ENCODE measurements at places on chromosomes 4 and X.

DNA sequence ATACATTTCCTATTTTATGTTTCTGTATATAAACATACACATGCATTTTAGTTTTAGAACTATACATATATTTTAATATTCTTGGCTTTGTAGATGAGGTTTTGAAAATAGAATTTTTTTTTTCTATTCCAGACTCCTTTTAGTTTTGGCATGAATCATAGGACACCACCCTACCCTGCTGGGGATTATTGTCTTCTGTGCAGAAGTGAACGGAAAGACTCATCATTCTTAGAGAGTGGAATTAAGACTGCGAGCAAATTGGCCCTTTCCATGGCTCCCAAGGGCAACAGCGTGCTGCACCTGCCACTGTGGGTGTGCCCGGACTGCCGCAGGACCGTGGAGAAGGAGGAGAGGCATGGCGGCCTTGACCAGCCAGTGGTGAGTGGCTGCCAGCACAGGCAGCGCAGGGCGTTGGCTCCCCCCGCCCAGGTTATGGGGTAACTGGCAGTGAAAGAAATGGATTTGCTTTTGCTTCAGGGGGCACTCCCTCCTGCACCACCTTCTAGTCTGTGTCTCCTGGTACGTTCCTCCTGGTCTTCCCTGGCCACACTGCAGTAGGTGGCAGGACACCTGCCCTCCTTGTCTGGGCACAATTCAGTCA, 59.6 kb downstream of the FAM193A start:
- DNase-seq = no peak

DNA sequence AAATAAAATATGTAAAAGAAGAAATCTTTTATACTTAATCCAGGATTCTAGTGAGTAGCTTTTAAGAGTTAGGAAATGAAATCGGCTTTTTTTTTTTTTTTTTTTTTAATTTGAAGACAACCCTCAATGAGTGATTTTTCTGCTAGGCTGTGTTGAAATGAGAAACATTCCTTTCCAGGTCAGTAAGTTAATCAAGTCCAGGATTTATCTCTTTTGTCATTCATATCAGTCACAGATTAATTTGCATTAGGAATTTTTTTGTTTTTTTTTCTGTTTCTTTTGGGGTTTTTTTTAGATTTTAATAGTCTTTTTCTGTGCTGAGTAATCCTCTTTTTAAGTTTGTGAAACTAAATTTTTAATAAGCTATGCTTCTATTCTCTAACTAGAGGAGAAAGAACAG, 448.1 kb downstream of the ADGRL3 start:
- no peak for DNase-seq

DNA sequence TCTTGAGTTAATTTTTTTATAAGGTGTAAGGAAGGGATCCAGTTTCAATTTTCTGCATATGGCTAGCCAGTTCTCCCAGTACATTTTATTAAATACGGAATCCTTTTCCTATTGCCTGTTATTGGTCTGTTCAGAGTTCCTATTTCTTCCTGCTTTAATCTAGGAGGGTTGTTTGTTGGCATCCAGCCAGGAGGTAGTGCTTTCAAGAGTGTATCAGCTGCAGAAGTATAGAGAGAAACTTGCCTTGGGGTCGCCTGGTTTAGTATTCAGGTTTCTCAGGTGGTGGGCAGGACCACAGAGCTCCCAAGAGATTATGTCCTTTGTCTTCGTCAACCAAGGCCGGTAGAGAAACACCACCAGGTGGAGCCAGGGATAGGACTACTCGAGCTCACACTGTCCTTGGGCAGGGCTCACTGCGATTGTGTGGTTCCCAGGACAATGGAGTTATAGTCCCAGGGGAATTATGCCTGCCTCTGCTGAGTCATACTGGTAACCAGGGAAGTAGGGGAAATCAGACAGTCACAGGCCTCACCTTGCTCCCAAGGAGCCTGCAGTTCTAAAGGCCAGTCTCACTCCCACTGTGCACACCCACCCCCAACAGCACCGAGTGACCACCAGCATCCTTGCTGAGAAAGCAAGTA, 168.1 kb downstream of the VSIG4 start:
- no peak for DNase-seq

DNA sequence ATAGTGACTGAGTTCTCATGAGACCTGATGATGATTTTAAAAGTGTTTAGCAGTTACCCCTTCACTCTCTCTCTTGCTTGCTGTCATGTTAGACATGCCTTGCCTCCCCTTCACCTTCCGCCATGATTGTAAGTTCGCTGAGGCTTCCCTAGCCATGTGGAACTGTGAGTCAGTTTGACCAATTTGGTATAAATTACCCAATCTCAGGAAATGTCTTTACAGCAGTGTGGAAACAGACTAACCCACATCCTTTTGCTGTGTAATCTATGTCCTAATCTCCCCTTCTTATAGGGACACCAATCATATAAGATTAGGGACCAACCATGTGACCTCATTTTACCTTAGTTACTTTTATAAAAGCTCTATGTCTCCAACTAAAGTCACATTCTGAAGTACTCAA, 677.8 kb downstream of the ADGRL3 start:
- DNase-seq = no peak

- DNase-seq = no peak
Measured at GRCh38 chrX:119072744-119073143, at the start of gene CT47C1. TSS of gene CT47C1 (plus strand) at chrX:119072993. CDS start at chrX:119073226, 233 bp downstream.

DNA sequence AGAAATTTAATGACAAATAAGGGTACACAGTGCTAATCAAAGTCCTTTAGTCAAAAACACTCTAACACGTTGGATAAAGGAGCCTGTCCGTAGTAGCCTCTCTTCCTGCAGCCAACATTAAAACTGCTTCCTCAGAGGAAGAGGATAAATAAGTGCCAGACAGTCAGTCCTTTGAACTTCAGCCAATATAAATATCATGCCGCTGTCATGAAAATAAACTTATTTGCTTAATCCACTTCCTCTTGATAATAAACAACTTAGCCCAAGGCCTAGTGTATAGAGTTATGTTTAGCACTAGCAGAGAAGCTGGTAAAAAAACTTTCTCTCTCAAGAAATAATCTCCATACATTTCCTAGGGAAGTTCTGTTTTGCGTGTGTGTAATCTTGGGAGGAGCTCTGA, 196.7 kb downstream of the HS3ST1 start:
- DNase-seq = no peak

GRCh38 chrX:49165901-49166881, 3.6 kb downstream of the MAGIX start:
- peak; percentile 87 for DNase-seq

- no peak for DNase-seq
Measured at GRCh38 chr4:18209448-18209847, 187.9 kb upstream of the LCORL start.

DNA sequence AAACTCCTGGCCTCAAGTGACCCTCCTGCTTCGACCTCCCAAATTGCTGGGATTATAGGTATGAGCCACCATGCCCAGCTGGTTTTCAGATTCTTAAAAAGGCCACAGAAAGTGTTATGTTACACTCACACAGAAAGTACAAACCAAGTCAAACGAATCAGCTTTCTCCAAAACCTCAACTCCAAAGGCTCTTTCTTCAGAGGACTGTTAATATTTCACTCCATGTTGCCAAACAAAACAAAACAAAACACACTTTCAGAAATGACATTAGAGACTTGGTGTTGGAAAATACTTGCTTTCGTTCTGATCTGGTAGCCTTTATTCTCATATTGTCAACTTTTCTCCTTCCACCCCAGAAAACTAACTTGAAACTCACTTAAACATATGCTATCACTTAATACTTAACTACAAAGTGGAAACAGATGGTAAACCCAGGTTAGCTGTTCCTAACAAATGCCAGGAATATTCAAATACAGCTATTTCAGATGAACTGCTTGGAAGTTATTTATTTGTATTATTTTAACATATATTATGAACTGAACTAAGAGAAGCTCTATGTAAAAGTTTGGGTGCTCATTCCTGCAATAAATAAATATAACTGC, 34.7 kb downstream of the RLIM start:
- no peak for DNase-seq

DNA sequence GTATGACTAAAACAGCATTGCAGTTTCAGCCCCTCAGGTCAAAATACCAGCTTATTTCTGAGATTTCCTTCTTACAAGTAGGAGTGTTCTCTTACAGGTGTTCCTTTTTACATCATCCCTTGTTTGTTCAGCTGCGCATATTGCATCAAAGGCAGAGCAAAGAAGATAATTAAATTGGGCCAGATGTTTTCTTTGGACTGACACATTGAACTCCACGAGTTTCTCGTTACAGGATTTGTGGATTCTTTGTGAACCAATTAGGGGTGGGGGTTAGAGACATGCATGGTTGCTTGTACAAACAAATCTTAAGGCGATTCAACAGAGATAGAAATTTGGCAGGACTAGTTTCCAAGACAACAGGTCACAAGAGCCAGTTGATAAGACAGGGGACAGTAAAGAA, 95.7 kb downstream of the SPANXN4 start:
- DNase-seq = no peak

DNA sequence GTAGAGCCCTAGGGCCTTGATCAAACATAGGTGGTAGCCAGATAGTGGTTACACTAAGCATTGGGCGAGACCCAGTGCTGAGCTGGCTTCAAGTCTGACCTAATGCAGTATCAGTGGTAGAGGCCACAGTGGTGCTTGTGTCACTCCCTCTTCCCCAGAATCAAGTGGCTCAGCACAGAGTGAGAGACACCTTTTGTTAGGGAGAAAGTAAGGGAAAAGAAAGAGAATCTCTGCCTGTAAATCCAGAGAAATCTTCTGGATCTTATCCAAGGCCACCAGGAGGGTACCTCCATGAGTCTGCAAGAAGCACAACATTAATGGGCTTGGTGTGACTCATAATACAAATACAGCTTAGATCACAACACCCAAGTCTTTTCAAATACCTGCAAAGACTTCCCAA, 117.7 kb upstream of the SLC6A14 start:
- DNase-seq = no peak

- DNase-seq = no peak
Measured at GRCh38 chrX:100368167-100368566, 41.9 kb downstream of the PCDH19 start.

DNA sequence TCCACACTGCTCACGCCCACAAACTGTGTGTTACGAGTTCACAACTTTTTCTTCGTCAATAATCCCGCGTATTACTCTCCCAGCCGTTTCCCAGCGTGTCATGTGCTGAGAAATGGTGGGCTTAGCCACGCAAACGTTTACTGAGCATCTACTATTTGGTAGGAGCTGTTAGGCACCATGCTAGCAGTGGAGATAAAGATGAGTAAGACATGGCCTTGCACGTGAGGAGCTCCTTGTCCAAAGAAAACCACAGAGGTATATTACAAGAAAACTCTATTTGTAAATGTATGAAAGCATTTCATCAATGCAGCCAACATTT, 821 bp upstream of the TMEM128 start:
- DNase-seq = peak; percentile 31

GRCh38 chr4:92261256-92261655, 42.5 kb upstream of the GRID2 start:
- no peak for DNase-seq

- DNase-seq = no peak
Measured at GRCh38 chrX:138128027-138128671, 562.2 kb downstream of the ZIC3 start.

- DNase-seq = no peak
Measured at GRCh38 chrX:25131055-25131454, 115.3 kb upstream of the ARX start.

DNA sequence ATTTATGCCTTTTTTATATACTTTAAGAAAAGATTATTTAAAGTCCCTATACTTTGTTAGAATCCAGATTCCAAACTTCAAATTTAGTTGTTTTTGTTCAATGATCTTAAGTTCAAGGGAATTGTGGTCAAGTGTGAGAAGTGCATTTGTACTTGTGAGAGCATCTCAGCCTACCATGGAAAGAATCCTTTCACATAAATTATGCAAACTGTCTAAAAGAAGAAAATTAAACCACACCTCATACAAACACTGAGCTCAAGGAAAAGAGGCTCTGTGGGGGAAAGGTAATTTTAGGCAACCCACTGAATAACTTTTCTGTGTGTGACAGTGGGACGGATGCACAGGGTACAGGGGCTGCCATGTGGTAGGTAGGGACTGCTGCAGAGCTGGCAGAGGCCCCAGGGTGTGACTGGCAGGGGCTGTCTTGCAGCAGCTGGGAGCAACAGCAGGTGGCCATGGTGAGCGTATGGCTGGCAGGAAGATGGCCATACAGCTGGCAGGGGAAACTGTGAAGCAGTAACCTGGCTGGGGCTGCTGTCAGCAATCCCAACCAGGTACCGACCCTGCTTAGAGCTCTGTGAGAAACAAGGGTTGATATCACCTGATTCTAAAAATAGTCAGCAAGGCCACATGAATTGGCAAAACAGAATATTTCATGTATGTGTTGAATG, 130.6 kb downstream of the UGT8 start:
- DNase-seq = no peak

- DNase-seq = peak; percentile 49
Measured at GRCh38 chrX:41337140-41337539, 3.2 kb downstream of the DDX3X start.

DNA sequence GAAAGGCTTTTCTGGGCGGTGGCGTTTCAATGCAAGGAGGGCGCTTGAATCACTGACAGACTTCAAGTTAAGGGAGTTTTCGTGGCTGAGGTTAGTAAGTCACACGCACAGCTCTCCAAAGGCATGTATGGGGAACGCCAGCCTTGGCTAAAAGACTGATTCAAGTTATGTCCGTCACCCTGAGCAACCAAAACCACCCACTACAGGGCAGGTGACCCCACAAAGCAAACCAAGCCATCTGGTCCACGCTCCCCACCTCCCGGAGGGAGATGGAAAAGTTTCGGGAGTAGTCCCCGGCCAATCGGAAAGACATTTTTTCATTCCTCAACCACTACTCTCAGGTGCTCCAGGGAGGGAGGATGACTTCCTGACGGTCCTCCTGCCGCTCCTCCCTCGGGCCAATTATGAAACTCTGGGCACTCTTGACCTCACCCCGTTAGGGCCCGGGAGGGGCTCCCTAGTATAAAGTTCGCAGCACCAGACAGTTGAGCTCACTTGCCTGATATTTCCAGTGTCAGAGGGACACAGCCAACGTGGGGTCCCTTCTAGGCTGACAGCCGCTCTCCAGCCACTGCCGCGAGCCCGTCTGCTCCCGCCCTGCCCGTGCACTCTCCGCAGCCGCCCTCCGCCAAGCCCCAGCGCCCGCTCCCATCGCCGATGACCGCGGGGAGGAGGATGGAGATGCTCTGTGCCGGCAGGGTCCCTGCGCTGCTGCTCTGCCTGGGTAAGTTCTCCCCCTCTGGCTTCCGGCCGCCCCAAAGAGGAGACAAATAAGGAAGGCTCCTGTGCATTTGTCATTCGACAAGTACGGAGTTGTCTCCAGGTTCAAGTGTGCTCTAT, at the start of gene EREG:
TSS of gene EREG (plus strand) at position 494 of the 840 bp plus-strand sequence. CDS start at position 658, 164 bp downstream.
- DNase-seq = no peak

- DNase-seq = no peak
Measured at GRCh38 chr4:120509719-120510118, 412.8 kb downstream of the PRDM5 start.

DNA sequence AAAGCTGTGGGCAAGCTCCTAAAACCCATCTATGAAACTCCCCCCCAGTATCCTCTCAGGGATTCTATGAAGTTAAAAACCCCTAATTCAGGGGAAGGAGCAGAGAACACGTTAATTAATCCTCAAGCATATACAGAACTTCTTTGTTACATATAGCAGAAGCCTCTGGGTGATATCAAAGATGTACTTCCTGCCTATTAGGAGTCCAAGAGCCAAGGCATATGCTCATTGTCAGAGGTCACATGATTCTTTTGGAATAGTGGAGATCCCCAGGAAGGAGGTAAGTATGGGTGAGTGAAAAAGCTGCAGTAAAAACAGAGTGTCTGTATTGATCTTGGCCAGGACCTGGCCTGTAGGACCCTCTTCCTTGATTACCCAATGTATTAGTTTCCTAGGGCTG, 2.9 kb upstream of the SPARCL1 start:
- DNase-seq = no peak

All from hematopoietic multipotent progenitor cell treated with erythropoietin and hydrocortisone succinate and interleukin-3 and kit ligand, for 17 days (in vitro differentiated cells).